H1 (cell line): ENCODE measurements at places on chromosomes 3 and 15. TPM values are rescaled to one million over a fixed set of nuclear protein-coding genes. Genes with fewer than 3 reads are reported as not detected.

GRCh38 chr15:93307513-93307912 lies 218.5 kb upstream of the RGMA start:
- DNase-seq = no peak

GRCh38 chr3:14473411-14473891 lies 66.7 kb downstream of the GRIP2 start:
- no peak for DNase-seq

GRCh38 chr15:55834331-55834730 lies 91.4 kb upstream of the PRTG start:
- no peak for DNase-seq

DNA sequence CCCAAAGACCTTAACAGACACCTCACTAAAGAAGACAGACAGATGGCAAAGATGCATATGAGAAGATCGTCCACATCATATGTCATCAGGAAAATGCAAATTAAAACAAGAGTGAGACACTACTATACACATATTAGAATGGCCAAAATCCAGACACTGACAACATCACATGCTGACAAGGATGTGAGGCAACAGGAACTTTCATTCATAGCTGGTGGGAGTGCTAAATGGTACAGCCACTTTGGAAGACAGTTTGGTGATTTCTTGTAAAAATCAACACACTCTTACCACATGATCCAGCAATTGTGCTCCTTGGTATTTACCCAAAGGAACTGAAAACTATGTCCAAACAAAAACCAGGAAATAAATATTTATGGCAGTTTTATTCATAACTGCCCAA lies 17.6 kb downstream of the CHDH start:
- no peak for DNase-seq

DNA sequence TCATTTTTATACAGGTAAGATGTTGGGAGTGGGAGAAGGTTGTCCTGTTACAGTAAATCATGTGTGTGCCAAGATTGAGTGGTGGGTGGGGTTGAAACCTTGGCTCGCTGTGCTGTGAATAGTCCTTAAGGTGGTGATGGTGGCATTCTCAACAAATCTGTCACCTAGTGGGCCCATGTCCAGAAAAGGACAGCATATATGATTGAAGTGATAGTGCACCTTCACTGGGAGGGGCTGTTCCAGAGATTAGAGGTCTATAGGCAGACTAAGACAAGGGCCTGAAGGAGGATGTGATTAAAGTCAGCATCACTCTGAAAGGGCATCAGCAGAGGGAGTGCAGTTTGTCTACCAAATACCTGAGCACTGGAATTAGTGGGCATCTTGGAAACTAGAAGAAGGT lies 374.2 kb upstream of the C2CD4B start:
- no peak for DNase-seq

Gene LRRC2
- total RNA-seq = 6.4 and 7.3 TPM in 2 replicates
